ENCODE measurements at places on chromosomes 13 and 19.

- H3K27ac ChIP-seq = no peak overlapping the region
- peak; percentile 63 for DNase-seq
- H3K4me3 ChIP-seq = no peak overlapping the region
- H3K27me3 ChIP-seq = peaks cover 1% of the 10 kb centered on the region
- peaks cover 3% of the 10 kb centered on the region for H3K4me1 ChIP-seq
Observed at GRCh38 chr13:113275387-113275786, 21.7 kb upstream of the LAMP1 start.

- H3K36me3 ChIP-seq = peaks cover 70% of the 10 kb centered on the region
- peak overlapping the region; percentile 82 for H3K4me3 ChIP-seq
- DNase-seq = peak; percentile 81
- peak overlapping the region; percentile 90 for H3K27ac ChIP-seq
- no peaks in the 10 kb centered on the region for H3K27me3 ChIP-seq
- peaks cover 77% of the 10 kb centered on the region for H3K4me1 ChIP-seq
Observed at GRCh38 chr13:24254146-24254841, 55.1 kb upstream of the C1QTNF9 start.

GRCh38 chr13:42625611-42626010 is 51.7 kb downstream of the TNFSF11 start:
- H3K4me1 ChIP-seq = no peaks in the 10 kb centered on the region
- DNase-seq = no peak
- no peak overlapping the region for H3K27ac ChIP-seq
- H3K27me3 ChIP-seq = peaks cover 9% of the 10 kb centered on the region
- H3K36me3 ChIP-seq = no peaks in the 10 kb centered on the region
- H3K4me3 ChIP-seq = no peak overlapping the region

DNA sequence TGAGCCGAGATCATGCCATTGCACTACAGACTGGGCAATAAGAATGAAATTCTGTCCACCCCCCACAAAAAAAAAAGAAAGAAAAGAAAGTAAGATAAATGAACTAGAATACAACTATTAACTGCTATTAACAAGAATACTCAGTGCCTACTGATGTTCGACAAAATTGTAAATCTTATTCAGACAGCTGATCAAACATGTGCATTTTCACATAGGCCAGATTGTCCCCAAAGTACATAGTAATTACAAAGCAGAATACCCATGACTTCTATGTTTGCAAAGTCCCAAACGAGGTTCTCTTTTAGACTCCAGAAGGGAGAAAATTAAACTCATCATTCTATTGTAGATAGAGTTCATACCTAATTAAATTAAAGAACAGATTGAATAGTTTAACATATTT is 113.4 kb downstream of the UFM1 start:
- H3K27ac ChIP-seq = no peak overlapping the region
- H3K27me3 ChIP-seq = no peaks in the 10 kb centered on the region
- H3K4me1 ChIP-seq = no peaks in the 10 kb centered on the region
- no peak for DNase-seq

- DNase-seq = no peak
- H3K4me3 ChIP-seq = no peak overlapping the region
- H3K27me3 ChIP-seq = peaks cover 4% of the 10 kb centered on the region
- no peaks in the 10 kb centered on the region for H3K4me1 ChIP-seq
- H3K27ac ChIP-seq = no peak overlapping the region
Observed at GRCh38 chr19:28700176-28700575, 512.8 kb downstream of the UQCRFS1 start.

- no peaks in the 10 kb centered on the region for H3K36me3 ChIP-seq
- no peaks in the 10 kb centered on the region for H3K27me3 ChIP-seq
- H3K4me3 ChIP-seq = no peak overlapping the region
- no peak overlapping the region for H3K27ac ChIP-seq
Observed at GRCh38 chr13:29195456-29195855, 375.3 kb downstream of the MTUS2 start.

GRCh38 chr19:44957526-44957925 is 2.3 kb downstream of the CLPTM1 start:
- peak overlapping the region; percentile 28 for H3K27ac ChIP-seq
- no peak overlapping the region for H3K4me3 ChIP-seq
- no peak for DNase-seq
- H3K27me3 ChIP-seq = no peaks in the 10 kb centered on the region

DNA sequence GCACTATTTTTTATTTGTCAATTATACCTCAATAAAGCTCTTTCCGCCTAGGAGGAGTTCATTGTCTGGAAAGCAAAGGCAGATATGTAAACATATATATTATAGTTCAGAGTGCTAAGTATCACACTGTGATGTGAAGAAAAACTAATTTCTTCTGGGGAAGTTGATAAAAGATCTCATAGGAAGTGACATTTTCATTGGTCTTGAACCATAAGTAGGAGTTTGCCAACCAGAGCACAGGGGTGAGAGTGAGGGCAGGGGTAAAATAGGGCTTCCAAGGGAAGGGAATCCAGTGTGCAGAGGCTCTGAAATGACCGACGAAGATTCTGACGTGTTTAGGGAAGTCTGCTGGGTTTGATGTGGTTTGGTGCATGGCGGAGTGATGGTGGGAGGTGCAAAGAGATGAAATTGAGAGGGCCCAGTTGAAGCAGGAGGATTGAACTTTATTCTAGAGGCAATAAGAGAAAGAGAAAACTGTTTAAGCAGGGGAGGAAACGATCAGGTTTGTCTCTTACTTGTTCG is 780 bp upstream of the GTF2F2 start:
- H3K27ac ChIP-seq = no peak overlapping the region
- H3K4me1 ChIP-seq = peaks cover 6% of the 10 kb centered on the region
- no peaks in the 10 kb centered on the region for H3K27me3 ChIP-seq

- H3K4me3 ChIP-seq = no peak overlapping the region
- DNase-seq = no peak
- no peaks in the 10 kb centered on the region for H3K27me3 ChIP-seq
- peaks cover 49% of the 10 kb centered on the region for H3K36me3 ChIP-seq
- H3K27ac ChIP-seq = no peak overlapping the region
Observed at GRCh38 chr13:40813667-40814454, 24.4 kb downstream of the SLC25A15 start.

GRCh38 chr13:92315265-92315664 is 911.3 kb upstream of the GPC6 start:
- no peaks in the 10 kb centered on the region for H3K36me3 ChIP-seq
- DNase-seq = no peak
- H3K4me1 ChIP-seq = no peaks in the 10 kb centered on the region
- no peak overlapping the region for H3K27ac ChIP-seq
- H3K27me3 ChIP-seq = no peaks in the 10 kb centered on the region
